CD8-positive, alpha-beta T cell (primary cell): ENCODE measurements at places on chromosomes 3 and 15. TPM values are rescaled to one million over a fixed set of nuclear protein-coding genes. Genes with fewer than 3 reads are reported as not detected.
A peak's percentile ranks its signal among the peaks of the same experiment; 100 is the strongest.

Gene ARID3B
- total RNA-seq = 35.2 TPM

DNA sequence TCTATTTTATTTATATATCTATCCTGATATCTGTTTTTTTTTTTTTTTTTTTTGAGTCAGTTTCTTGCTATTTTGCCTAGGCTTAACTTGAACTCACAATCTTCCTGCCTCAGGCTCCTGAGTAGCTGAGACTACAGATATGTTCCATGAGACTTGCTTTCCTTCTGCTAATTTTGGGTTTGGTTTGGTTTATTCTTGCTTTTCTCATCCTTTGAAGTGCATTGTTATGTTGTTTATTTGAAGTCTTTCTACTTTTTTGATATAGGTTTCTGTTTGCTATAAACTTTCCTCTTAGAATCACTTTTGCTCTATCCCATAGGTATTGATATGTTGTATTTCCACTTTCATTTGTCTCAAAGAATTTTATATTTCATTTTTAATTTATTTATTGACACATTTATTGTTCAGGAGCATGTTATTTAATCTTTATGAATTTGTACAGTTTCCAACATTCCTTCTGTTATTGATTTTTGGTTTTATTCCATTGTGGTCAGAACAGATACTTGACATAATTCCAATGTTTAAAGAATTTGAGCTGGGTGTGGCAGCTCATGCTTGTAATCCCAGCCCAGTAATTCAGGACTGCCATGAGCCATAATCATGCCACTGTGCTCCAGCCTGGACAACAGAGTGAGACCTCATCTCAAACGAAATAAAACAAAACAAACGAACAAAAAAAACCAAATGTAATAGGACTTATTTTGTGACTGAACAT is 62.3 kb upstream of the PLSCR4 start:
- DNase-seq = no peak

DNA sequence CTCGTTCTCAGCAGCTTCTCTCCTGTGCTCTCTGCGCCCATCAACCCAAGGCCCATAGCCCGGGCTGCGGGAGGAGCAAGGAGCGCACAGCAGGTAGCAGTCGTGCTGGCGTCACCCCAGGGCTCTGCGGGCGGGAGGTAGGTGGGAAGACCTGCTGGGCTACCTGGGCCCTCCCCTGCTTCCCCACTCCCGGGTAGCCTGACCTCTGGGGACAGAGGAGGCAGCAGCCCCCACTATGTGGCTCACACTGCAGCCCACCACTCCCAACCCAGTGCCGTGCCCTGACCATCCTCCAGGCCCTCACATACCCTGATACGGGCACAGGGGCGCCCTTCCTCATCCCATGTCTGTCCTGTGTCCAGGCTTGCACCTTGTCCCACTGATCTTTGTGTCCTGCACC is 171.0 kb downstream of the NSMCE3 start:
- no peak for DNase-seq

DNA sequence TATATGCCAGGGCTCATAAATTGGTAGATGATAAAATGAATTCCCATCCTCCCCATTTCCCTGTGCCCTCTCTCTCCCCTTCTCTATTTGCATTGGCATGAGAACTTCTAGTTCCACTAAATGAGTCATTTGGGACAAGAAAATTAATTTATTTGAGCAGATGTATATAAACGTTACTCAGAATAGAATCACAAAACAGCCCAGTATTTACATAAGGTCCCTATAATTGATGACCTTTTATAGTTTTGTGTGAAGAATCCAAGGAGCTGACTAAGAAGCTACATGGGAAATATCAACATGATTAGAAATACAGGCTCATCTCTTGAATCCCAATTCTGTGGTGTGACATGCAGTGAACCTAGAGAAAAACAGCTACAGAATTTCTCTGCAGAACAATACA is 617.7 kb upstream of the NR2F2 start:
- no peak for DNase-seq

- DNase-seq = peak; percentile 60
These were observed 21.1 kb upstream of the ST6GAL1 start for GRCh38 chr3:186909078-186909853.
